Karpas-422 (cell line): ENCODE measurements at places on chromosomes 5 and 9. TPM values are rescaled to one million over a fixed set of nuclear protein-coding genes. Genes with fewer than 3 reads are reported as not detected.
A peak's percentile ranks its signal among the peaks of the same experiment; 100 is the strongest.

DNA sequence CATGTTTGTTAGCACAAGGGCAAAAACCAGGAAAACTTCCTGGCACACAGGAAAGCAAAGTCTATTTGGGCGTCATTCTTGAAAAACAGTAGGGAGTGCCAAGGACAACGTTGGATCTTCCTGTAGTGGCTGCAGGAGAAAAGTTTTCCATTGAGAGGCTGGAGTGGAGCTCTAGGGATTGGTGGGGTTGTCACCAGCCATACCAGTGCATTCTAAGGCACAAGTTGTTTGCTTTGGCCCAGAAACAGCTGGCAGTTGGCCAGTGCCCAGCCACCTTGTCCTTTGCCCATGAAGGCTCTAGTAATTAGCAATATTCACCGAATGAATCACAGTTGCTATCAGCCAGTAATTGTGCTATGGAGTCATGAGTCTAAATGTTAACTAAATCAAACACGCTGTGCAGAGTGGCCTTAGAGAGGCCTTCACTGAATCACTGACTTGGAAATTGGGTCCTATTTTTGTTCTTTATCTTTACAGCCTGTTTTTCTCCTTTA, 26.4 kb downstream of the TNFSF15 start:
- H3K4me3 ChIP-seq = no peak overlapping the region
- H3K36me3 ChIP-seq = no peaks in the 10 kb centered on the region
- DNase-seq = no peak
- H3K4me1 ChIP-seq = peaks cover 25% of the 10 kb centered on the region

DNA sequence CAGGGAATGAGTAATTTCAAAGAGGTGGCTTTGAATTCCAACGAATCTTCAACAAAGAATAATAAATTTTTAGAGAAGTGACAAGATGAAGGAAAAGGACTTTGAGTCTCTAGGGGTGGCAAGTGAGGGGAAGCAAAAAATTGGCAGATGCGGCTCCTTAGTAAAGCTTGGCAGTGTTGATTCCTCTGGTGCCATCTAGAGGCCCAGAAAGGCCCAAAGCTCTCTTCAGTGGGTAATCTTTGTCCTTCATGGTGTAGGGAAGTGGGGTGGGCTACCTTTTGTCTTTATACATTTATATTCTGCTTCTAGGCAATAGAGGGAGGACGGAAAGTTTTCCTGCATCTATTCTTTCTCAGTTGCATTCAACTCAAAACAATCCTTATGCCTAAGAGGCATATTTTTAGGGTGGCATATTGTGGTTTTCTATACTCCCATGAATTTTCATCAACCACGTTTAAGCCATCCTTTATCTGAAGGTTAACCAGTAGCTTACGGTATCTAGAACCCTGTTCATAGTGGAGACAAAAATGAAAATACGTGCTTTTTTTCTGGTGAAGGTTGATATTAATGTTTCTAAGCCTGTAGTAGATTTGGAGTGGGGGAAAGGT, 17.5 kb upstream of the ROPN1L start:
- H3K36me3 ChIP-seq = peaks cover 37% of the 10 kb centered on the region; the same call in 1 of the 2 replicates
- DNase-seq = peak; percentile 73
- H3K4me3 ChIP-seq = no peak overlapping the region
- H3K27me3 ChIP-seq = no peaks in the 10 kb centered on the region
- no peak overlapping the region for H3K27ac ChIP-seq
- H3K4me1 ChIP-seq = peaks cover 12% of the 10 kb centered on the region

GRCh38 chr9:70392189-70392588, 22.3 kb downstream of the KLF9 start:
- H3K27ac ChIP-seq = no peak overlapping the region
- no peak overlapping the region for H3K4me3 ChIP-seq

DNA sequence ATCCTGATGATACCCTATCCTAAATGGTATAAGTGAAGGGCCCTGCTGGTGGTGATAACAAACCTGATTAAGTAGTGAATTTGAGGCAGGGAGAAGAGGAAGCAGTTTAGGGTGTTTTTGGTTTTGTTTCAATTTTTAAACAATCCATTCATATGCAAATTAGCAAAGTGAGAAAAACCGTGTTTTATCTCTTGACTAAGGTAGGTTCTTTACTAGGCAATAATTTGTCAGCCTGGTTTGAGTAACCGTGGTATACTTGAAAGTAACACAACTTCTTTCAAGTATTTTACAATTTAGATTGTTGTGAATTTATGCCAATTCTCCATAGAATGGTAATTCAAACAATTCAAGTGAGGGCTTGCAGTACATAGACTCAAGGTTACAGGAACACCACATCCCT, 177.8 kb upstream of the CD180 start:
- H3K4me3 ChIP-seq = no peak overlapping the region
- H3K27ac ChIP-seq = no peak overlapping the region
- no peaks in the 10 kb centered on the region for H3K36me3 ChIP-seq
- H3K27me3 ChIP-seq = no peaks in the 10 kb centered on the region
- H3K4me1 ChIP-seq = no peaks in the 10 kb centered on the region

DNA sequence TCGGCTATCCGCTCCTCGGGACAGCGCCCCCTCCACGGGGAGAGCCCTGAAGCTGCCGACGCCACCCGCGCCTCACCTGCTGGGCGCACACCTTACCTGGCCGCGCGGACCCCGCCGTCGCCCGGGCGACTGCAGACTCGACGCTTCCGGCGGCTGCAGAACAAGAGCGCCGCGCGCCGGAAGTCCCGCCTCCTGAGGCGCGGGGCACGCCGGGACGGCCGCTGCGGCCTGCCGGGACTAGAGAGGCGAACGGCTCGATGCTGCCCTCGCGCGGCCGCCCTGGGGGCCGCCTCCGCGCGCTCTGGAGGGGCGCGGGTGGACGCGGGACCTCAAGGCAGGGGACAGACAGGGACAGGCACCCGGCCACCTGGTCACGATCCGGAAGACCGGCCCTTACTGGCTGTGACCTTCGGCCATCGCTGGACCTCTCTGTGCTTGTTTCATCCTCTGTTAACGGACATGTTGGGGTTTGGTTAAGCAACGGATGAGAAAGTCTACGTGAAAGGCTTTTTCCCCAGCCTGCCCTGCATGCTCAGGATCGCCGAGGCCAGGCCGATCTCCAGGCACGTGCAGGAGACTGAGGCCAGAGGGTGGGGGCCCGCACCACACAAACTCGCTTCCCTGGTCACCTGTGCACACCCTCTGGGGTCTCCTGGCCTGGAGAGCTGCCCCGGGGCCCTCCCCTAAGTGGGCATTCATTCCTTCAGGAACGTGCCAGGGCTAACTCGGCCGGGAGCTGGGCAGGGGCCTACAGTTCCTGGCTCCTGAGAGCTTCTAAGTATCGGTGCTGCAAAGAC, at the start of gene SNAPC4:
SNAPC4 (minus strand) TSS at position 133 of the 797 bp plus-strand sequence. CDS start 1,742 bp downstream, outside the sequence.
- H3K4me3 ChIP-seq = peak within 1 kb of the TSS; percentile 100
- H3K4me1 ChIP-seq = peaks cover 21% of the 10 kb centered on the region
- H3K36me3 ChIP-seq = peaks cover 31% of the 10 kb centered on the region
- DNase-seq = peak; percentile 96
- H3K27me3 ChIP-seq = no peaks in the 10 kb centered on the region

GRCh38 chr9:69658987-69659675, 13.0 kb downstream of the APBA1 start:
- no peak overlapping the region for H3K27ac ChIP-seq
- H3K27me3 ChIP-seq = no peaks in the 10 kb centered on the region; the same call in 1 of the 2 replicates
- no peaks in the 10 kb centered on the region for H3K36me3 ChIP-seq
- H3K4me1 ChIP-seq = no peaks in the 10 kb centered on the region

- H3K4me1 ChIP-seq = no peaks in the 10 kb centered on the region
- H3K4me3 ChIP-seq = no peak overlapping the region
- H3K36me3 ChIP-seq = no peaks in the 10 kb centered on the region
- H3K27me3 ChIP-seq = no peaks in the 10 kb centered on the region
- DNase-seq = no peak
Measured at GRCh38 chr5:99176186-99176585, 247.4 kb upstream of the CHD1 start.

GRCh38 chr9:14188538-14188937, 125.4 kb downstream of the NFIB start:
- H3K4me1 ChIP-seq = no peaks in the 10 kb centered on the region
- H3K36me3 ChIP-seq = no peaks in the 10 kb centered on the region
- H3K27ac ChIP-seq = no peak overlapping the region
- H3K4me3 ChIP-seq = no peak overlapping the region

DNA sequence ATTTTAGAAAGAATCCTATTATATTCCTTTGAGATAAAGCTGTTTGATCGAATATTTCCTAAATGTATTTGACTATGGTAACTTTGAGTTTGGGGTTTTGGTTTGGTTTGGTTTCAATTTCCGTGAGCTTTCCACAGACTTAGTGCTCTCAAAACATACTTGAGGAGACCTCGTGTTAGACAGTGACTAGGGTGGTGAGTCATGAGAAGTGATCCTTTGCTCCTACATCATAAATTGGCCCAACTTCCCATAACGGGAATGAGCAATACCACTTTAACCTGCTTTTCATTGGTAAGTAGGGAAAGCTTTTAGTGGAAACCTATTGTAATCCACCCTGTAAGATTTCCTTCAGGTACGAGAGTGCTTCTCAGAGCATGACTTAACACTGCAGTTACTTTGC, 3.8 kb upstream of the RASEF start:
- no peaks in the 10 kb centered on the region for H3K27me3 ChIP-seq
- no peak overlapping the region for H3K27ac ChIP-seq

DNA sequence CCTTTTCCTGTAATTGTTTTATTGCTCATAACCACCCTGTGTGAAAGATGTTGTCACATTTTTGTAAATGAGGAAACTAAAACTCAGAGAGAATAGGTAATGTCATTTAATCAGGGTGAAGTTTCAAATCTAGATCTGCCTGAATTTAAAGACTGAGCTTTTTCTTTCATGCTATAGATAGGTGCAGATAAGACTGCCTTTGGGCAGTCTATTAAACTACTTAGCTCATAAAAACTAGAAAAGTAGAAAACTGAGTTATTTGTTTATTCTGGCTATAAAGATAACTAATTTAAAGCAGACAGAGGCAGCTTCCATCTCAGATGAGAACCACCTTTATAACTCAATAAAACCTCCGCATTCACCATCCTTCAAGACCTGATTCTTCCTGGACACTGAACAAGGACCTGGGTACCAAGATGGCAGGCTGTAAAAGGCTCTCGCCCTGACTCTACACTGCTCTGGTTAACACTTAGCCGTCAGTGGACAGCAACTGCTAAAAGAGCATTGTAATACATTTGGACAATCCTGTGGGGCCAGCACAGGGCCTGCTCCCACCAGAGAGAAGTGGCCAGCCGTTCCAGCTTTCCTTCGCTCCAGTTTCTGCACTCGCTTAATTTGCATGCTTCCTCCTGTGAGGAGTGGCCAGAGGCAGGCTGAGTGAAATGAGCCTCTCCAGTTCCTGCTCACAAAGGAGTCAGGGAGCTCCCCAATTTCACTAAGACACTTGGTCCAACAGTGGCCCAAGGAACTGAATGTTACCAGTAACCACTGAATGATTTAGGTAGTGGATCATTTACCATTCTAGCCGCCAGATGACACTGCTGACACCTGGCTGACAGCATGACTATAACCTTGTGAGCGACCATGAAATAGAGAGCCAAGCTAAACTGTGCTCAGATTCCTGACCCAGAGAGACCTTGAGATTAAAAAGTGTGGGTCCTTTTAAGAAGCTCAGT, 566.4 kb downstream of the EFNA5 start:
- H3K4me3 ChIP-seq = no peak overlapping the region
- no peaks in the 10 kb centered on the region for H3K36me3 ChIP-seq
- no peaks in the 10 kb centered on the region for H3K27me3 ChIP-seq
- H3K4me1 ChIP-seq = no peaks in the 10 kb centered on the region
- no peak for DNase-seq

DNA sequence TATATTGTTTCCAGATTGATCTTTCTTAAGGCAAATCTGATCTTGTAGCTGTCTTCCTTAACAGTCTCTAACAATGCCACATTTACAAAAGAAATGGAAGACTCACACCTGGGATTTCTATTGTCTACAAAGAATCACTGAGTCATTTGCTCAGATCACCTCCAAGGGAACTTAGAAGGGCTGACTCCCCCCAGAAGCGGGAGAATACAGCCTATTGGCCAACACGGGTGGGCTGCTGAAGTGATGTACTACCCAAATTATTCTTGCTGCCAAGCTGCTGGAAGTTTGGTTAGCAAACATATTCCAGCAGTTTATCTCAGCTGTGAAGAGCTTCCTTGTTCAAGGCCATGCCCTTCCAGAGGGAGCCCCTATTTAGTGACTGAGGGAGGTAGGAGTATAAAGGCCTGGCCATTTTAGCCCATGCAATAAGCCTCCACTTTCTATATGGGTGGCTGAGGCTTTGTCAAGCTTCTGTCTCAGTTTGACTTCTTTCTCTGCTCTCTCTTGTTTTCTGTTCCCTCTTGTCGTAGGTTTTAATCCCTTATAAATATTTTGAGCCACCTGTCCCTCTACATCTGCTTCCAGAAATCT, 379.4 kb downstream of the PRR16 start:
- no peaks in the 10 kb centered on the region for H3K4me1 ChIP-seq
- H3K36me3 ChIP-seq = no peaks in the 10 kb centered on the region
- no peak for DNase-seq
- H3K4me3 ChIP-seq = no peak overlapping the region
- no peak overlapping the region for H3K27ac ChIP-seq

GRCh38 chr5:1967736-1968135, 85.0 kb upstream of the IRX4 start:
- no peak overlapping the region for H3K27ac ChIP-seq
- H3K27me3 ChIP-seq = no peaks in the 10 kb centered on the region
- H3K36me3 ChIP-seq = no peaks in the 10 kb centered on the region
- H3K4me3 ChIP-seq = no peak overlapping the region
- no peaks in the 10 kb centered on the region for H3K4me1 ChIP-seq

DNA sequence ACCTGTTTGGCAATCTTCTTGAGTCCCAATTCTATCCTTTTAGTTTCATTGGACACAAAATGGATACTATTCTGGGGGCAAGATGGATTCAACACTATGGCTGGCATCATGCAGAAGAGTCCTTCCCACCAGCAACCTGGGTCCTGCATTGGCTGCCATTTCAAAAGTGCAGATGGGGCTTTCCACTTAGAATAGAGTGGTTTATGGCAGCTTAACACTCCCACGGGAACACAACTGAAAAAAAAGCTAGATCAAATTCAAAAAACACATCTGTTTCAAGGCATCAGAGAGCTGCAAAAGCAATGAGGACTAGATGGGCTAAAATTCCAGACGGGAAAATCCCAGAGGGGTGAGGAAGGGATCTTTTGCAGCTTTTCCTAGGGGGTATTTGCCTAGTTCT, 11.2 kb upstream of the HMHB1 start:
- no peak for DNase-seq
- no peaks in the 10 kb centered on the region; the same call in none of the 2 replicates for H3K27me3 ChIP-seq
- no peak overlapping the region for H3K4me3 ChIP-seq

- peaks cover 88% of the 10 kb centered on the region for H3K4me1 ChIP-seq
- no peaks in the 10 kb centered on the region for H3K27me3 ChIP-seq
- peak; percentile 96 for DNase-seq
Measured at GRCh38 chr5:157271740-157272271, 5.9 kb downstream of the CYFIP2 start.

- no peak for DNase-seq
- H3K36me3 ChIP-seq = no peaks in the 10 kb centered on the region
- H3K27me3 ChIP-seq = no peaks in the 10 kb centered on the region
- no peak overlapping the region for H3K4me3 ChIP-seq
- H3K4me1 ChIP-seq = no peaks in the 10 kb centered on the region
Measured at GRCh38 chr9:8078641-8079140, 279.1 kb upstream of the DMAC1 start.

- no peak overlapping the region for H3K27ac ChIP-seq
- H3K36me3 ChIP-seq = no peaks in the 10 kb centered on the region
- no peaks in the 10 kb centered on the region for H3K4me1 ChIP-seq
Measured at GRCh38 chr9:127491516-127491915, 40.2 kb downstream of the LRSAM1 start.

TMEM174 gene
- total RNA-seq = not detected in 2 replicates

NUTM2G gene
- total RNA-seq = not detected in 2 replicates

TAS2R1 gene
- total RNA-seq = not detected in 2 replicates

PRR16 gene
- not detected in 2 replicates for total RNA-seq

TBC1D2 gene
- 0.97 and 5.2 TPM in 2 replicates for total RNA-seq

IGIP gene
- 2.5 and 3.9 TPM in 2 replicates for total RNA-seq

CDH9 gene
- total RNA-seq = not detected in 2 replicates

SLC25A2 gene
- 0.65 and 0.82 TPM in 2 replicates for total RNA-seq
